ENCODE measurements at places on chromosomes 7 and 10. TPM values are rescaled to one million over a fixed set of nuclear protein-coding genes. Genes with fewer than 3 reads are reported as not detected.

- DNase-seq: no peak
Observed at GRCh38 chr7:100720671-100721504, 620 bp downstream of the EPO start.

DNA sequence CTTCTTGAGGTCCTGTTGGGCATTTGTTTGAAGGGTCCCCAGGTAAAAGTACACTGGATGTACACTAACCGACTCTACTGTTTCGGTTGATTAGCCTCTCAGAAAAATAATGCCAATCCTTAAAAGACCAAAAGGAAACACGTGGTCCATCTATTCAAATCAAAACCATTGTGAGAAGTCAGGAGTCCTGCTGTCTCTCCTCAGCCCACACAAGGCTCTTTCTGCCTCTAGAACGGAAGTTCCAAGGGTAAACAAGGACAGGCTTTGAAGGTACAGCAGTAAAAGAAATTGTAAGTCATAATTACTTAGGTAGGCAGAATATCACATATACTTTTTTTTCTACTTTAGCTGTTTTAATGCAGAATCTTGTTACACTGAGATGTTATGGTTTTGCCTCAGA is 71.7 kb upstream of the TPK1 start:
- no peak for DNase-seq

Gene AKR1C3
- total RNA-seq: 169 TPM

- no peak for DNase-seq
Observed at GRCh38 chr7:144399946-144400345, 3.5 kb downstream of the NOBOX start.

Gene TMEM209
- total RNA-seq: 33.4 TPM

GRCh38 chr7:91165846-91166230 is 98.4 kb upstream of the FZD1 start:
- no peak for DNase-seq

Gene FANK1
- 2.3 TPM for total RNA-seq

Gene CDK14
- 44.8 TPM for total RNA-seq
